ENCODE measurements at places on chromosomes 7 and 10.

GRCh38 chr7:50595491-50596102, 30.4 kb upstream of the DDC start:
- no peak for DNase-seq

DNA sequence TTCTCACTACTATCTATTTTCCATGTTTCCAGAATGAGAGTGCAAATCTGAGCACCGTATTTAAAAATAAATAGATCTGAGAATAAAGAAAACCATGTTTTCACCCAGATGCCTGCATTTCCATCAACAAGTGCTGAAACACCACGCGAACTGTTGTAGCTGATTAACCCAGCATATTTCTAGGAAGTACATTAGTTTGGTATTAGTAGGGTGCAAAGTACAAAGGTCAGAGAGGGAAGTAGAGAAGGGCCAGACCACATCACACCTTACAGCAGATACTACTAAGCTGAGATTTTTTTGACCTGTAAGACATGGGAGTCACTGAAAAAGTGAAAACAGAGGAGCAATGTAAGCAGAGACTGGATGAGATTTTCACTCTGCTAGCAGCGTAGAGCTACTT, 181.3 kb downstream of the IMMP2L start:
- no peak for DNase-seq

DNA sequence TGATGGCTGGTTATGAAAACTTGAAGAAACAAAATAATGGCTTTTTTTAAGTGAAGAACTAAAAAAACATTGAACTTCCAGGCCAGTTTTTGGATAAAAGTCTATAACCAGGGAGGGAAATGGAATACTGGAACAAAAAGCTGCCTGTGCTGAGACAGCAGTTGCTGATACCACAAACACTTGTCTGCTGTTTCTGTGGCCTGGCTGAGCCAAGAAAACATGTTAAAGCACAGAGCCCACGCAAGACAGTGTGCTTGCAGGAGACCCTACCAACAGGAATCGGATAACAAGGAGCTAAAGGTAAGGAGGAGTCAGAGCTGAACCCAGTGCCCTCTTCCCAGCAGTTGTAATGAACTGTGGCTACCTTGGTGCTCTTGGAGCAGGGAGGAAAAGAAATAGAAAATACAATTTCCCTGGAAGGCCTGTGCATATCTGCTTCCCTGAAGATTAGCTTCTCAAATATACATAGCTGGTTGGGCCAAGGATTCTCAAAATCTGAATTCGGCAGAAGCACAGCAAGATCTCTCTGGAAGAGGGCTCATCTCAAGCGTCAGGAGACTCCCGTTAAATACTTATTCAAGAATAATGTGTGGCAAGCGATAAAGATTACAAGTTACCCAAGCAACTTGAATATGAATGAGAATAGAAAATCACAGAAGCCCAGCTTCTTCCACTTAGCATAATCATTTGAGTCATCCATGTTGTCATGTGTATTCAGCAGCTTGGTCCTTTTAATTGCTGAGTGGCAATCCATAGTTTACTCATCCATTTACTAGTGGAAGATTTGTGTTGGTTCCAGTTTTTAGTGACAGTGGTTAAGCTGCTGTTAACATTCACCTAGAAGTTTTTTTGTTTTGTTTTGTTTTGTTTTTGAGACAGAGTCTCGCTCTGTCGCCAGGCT, 87.6 kb downstream of the NOD1 start:
- no peak for DNase-seq

- no peak for DNase-seq
Observed at GRCh38 chr7:41835976-41836530, 133.2 kb upstream of the INHBA start.

DNA sequence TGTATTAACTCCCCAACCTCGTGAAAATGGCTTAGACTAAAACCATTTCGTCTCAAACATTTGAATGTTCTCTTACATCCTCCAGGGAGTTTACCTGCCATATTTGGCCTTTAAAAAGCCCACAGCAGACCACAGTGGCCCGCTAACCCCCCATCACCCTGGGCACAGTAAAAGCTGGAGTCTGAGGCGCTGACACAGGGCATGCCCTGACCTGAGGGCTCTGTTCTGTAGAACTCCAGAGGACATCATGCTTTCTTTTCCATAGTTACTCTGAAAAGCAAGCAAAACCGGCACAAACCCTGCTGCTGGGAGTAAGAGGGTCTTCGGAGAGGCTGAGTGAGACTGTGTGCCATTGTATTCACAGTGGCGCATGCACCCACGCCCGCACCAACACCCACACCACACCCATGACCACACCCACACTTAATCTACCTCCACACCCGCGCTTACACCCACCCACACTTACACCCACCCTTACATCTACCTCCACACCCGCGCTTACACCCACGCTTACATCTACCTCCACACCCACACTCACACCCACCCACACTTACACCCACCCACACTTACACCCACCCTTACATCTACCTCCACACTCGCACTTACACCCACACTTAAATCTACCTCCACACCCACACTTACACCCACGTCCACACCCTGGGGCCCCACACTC, 32.1 kb downstream of the LRRC27 start:
- no peak for DNase-seq

GRCh38 chr10:4982764-4983226, 19.6 kb downstream of the AKR1C1 start:
- no peak for DNase-seq

DNA sequence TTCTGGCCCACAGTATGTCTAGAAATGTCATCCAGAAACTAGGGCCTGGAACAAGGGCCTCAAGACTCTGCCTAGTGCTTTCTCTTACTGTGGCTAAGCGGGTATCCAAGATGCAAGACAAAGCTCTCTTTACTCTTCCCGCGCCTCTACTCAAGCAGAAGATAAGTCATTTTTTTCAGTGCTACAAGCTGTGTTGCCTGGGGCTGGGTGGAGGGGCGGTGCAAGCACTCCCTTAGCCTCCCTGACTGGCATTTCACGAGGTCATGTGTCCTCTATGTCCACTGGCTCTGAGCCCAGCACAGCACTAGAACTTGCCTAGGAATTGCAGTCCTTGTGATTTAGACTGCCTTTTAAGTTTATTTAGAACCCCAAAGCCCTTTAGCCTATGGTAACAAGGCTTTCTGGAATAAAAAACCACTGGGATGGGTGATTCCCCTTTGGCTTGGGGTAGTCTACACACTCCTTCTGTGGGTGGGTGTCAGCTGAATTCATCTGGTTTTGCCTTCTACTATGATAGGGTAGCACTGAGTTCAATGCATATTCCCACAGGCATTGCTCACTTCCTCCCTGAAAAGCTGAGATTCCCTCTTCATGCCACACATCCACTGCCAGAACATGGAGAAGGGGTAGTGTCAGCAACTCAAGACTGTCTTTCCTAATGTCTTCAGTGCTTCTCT, 371.8 kb upstream of the KCND2 start:
- no peak for DNase-seq

DNA sequence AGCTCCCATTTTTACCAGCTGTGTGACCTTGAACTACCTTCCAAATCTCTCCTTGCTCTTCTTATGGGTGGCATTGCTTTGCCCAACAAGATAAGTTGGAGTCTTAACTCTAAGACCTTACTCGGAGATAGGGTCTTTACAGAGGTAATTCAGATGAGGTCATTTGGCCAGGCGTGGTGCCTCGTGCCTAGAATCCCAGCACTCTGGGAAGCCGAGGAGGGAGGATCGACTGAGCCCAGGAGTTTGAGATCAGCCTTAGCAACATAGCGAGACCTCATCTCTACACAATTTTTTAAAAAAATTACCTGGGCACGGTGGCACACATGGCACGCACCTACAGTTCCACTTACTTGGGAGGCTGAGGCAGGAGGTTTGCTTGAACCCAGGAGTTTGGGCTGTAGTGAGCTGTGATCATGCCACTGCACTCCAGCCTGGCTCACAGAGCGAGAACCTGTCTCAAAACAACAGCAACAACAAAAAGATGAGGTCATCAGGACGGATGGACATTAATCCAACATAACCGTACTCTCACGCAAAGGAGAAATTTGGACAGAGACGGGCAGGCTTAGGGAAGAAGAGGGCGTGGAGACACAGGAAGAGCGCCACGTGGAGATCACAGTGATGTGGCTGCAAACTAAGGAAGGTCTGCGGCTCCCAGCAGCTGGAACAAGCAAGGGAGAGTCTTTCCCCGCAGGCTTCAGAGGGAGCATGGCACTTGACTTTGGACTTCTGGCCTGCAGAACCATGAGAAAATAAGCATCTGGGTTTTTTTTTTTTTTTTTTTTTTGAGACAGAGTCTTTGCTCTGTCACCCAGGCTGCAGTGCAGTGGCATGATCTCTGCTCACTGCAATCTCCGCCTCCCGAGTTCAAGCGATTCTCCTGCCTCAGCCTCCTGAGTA, 122.3 kb upstream of the CARD11 start:
- no peak for DNase-seq

- DNase-seq: no peak
Observed at GRCh38 chr7:86947929-86948328, 111.5 kb downstream of the ELAPOR2 start.

GRCh38 chr10:48993627-48994026, 54.0 kb upstream of the LRRC18 start:
- DNase-seq: no peak

GRCh38 chr7:24456526-24457218, 116.6 kb upstream of the PALS2 start:
- DNase-seq: no peak

DNA sequence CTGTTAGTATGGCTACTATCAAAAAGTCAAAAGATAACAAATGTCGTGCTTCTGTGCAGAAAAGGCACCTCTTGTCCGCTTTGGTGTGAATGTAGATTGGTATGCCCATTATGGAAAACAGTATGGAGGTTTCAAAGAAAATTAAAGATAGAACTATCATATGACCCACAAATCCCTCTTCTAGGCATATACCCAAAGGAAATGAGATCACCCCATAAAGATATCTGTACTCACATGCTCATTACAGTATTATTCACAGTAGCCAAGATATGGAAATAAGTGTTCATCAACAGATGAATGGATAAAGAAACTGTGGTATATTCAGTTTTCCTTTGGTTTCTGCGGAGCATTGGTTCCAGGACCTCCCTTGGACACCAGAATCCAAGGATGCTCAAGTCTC, 180.5 kb upstream of the PPP1R3A start:
- DNase-seq: no peak

- DNase-seq: no peak
Observed at GRCh38 chr7:130903358-130903974, 169.5 kb upstream of the KLF14 start.

DNA sequence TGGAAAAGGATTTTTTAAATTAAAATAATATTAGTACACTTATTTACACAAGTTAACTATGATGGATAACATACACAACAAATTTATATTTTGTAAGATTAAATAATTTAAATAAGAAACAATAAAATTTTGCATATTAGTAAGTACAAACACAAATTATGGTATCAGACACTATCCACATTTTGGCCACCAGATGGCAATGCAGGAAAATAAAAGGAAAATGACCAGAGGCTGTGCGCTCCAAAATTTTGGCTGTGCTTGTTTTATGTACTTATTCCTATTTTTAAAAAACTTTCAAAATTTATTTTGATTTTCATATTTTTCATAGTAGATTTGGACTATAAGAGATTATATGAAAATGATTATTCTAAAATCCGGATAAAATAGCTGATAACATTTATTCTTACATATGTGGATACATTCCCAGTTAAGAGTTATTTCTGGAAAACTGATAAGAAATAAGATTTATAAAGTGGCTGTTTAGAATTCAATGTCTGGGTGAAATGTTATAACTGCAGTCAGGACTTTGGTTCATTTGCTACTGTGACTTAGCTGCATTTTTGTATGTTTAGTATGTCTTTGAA, 274.7 kb upstream of the HGF start:
- DNase-seq: peak; percentile 23

DNA sequence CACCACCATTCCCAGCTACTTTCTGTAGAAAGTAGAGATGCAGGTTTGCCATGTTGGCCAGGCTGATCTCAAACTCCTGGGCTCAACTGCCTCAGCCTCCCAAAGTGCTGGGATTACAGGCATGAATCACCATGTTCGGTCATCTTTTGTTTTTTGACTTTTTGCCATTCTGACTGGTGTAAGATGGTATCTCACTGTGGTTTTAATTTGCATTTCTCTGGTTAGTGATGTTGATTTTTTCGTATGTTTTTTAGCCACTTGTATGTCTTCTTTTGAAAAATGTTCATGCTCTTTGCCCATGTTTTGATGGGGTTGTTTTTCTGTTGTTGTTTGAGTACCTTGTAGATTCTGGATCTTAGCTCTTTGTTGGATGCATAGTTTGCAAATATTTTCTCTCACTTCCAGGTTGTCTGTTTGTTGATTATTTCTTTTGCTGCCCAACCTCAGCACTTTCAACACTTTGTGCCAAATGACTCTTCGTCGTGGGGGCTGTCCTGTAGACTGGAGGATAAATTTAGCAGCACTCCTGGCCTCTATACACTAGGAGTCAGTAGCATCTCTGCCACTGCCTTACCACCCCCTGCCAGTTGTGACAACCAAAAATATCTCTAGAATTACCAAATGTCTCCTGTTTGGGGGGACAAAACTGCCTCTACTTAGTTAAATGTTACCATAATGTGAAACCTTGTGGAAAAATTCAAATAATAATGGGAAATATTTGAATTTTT, 6.5 kb upstream of the CPED1 start:
- DNase-seq: no peak

- DNase-seq: no peak
Observed at GRCh38 chr10:26528715-26529393, 90.7 kb downstream of the APBB1IP start.

DNA sequence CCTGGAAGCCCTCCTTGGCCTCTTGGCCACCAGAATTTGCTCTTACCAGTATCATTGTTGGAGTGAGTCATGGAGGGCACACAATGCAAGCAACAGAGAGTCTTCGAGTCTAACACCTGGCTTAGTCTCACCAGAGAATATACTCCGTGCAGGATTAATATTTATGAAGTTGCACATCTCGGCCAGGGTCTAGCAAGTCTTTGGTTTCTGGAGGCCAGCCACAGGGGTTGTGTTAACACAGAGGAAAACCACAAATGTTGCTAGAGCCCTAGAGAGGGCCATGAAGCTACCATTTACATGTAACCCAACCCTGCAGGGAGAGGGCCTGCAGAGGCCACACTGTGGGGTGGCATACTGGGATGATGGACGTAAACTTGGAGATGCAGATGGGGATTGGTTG, 71.8 kb downstream of the MTPN start:
- DNase-seq: no peak

GRCh38 chr10:7107285-7107684, 303.5 kb downstream of the SFMBT2 start:
- DNase-seq: no peak

DNA sequence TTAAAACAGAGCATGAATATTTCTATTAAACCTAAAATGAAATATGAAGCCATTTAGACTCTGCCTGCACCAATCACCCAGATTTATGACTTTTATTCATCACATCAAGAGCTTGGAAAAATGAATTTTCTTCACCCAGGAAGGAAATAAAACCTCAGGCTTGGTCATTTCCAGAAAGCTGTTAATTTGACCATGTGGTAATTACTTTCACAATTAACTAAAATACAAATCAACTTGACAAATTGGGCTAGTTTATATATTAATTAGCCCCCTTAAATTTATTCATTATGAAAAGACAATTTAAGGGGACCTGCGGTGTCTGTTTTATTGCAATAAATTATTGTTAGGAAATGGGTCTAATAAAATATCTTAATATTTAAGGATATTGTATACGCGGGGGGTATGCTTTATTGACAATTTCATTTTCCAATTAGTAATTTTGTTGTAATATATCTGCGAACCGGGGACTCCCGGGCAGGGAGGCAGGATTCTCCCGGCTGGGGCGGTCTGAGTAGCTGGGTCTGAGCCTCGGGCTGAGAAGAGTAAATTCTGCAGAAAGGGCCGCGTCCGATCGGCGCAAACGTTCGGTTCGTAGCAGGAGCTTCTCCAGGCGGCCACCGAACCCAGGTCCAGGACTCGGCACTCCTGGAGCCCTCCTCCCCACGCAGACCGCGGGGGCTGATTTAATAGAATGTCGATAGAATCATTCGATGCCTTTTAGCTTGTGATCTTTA, 9.4 kb upstream of the MNX1 start:
- no peak for DNase-seq
